T follicular helper cell (primary cell): ENCODE measurements at places on chromosomes 16 and 17.

- no peak for DNase-seq
Measured at GRCh38 chr16:72443809-72444208, 271.9 kb upstream of the PMFBP1 start.

DNA sequence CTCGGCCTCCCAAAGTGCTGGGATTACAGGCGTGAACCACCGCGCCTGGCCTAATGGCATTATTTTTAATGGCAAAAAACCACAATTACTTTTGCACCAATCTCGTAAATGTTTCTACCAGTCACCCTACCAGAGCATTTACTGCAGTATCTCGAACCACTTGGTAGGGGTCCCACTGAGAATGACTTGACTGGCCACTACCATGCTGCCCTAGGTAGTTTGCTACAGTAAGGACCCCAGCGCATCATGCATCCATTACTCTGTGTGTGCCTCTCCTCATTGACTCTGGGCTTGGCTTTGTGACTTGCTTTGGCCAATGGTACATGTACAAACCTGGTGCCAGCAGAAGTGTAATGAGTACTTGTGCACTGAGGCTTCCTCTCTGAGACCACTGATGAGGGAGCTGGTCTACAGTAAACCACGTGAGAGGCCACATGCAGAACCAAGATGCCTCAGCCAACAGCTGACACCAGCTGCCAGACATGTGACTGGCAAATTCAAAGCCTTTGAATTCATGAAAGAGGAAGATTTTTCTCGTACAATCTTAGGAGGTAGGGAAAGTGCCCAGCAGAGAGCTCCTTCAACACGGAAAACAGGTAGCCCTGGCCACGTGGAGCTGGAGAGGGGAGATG, 421.7 kb upstream of the C16orf82 start:
- no peak for DNase-seq

GRCh38 chr17:56173026-56173425, 19.8 kb downstream of the ANKFN1 start:
- DNase-seq = no peak

GRCh38 chr17:35086931-35087573, 23.5 kb upstream of the RFFL start:
- DNase-seq = no peak

DNA sequence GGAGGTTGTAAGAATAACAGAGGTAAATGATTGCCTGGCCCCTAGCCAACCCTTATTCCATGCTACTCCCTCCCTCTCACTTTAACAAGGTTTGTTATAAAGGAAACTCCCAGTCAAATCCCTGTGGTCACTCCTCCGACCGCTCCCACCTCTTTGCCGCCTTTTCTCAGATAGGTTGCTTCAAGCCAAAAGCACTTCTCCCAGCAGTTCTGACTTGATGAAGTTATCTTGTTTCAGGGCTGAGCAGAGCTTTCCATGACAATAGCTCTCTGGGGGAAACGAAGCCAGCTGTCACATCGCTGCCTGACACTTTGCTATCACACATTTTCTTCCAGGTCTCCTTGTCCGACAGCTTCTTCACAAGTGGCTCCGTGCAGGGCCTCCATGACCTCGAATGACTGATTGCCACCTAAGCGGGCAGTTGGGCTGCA, 278.6 kb downstream of the HAPSTR1 start:
- no peak for DNase-seq

DNA sequence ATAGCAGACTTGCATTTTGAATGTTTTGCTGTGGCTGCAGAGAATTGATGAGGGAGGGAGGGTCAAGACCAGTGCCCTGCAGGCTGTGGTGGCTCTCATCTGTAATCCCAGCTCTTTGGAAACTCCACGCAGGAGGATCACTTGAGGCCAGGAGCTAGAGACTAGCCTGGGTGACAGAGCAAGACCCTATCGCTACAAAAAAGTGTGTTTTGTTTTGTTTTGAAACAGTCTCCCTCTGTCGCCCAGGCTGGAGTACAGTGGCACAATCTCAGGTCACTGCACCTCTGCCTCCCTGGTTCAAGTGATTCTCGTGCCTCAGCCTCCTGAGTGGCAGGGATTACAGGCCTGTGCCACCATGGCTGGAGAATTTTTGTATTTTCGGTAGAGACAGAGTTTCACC, 1.9 kb upstream of the UBE2G1 start:
- no peak for DNase-seq

DNA sequence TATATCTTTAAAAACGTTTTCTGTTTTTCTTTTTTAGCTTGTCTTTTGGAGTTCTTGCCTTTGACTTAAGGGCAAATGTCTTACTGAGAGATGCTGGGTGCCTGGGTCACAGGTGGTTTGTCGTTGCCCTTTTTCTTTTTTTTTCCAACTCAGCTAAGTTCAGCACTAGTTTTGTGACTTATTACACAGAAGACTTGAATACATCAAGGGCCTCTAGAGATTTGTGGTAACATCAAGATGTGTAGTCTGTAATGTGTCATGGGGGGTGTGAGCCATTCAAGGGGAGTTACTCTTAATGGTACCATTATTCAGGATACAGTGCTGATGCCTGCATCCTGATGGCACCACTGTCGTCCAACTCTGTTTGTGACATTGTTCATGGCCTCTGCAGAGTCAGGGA, 95.1 kb downstream of the PRKCA start:
- DNase-seq = no peak

GRCh38 chr17:4768298-4768697, 3.4 kb upstream of the TM4SF5 start:
- DNase-seq = no peak
